ENCODE measurements at places on chromosomes 2 and 18. TPM values are rescaled to one million over a fixed set of nuclear protein-coding genes. Genes with fewer than 3 reads are reported as not detected.

The CNTNAP5 gene
- total RNA-seq: not detected

The TSGA10 gene
- total RNA-seq: 3.3 TPM

The SANBR gene
- total RNA-seq: 17.9 TPM

The RAX gene
- not detected for total RNA-seq

The RPRM gene
- total RNA-seq: 0.16 TPM

The EIF2AK3 gene
- total RNA-seq: 24.5 TPM

The CRYBA2 gene
- not detected for total RNA-seq

The NAB1 gene
- total RNA-seq: 49.8 TPM

The SERPINB3 gene
- total RNA-seq: not detected

The UGGT1 gene
- 52.8 TPM for total RNA-seq

The DAPL1 gene
- total RNA-seq: not detected
